ENCODE measurements at places on chromosomes 7 and 10.

DNA sequence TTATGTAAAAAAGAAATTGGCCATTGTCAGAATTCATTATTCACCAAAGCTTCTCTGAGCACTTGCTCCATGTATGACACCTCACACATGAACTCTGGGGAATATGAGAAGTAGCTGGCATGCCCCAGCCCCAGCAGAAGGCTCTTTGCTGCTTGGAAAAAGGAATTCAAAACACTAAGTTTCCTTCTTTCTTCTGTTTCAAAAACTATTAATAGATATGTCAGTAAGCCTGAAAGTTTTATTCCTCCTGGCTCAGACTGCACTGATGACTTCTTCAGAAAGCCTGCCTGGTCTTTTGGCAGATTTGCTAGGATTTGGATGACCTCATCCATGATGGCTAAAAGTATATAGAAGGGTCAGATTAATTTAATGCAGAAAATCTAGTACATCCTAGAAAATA, 511.0 kb downstream of the GFRA1 start:
- no peak overlapping the region for H3K4me3 ChIP-seq
- H3K4me1 ChIP-seq, result no peaks in the 10 kb centered on the region
- no peaks in the 10 kb centered on the region for H3K27me3 ChIP-seq

DNA sequence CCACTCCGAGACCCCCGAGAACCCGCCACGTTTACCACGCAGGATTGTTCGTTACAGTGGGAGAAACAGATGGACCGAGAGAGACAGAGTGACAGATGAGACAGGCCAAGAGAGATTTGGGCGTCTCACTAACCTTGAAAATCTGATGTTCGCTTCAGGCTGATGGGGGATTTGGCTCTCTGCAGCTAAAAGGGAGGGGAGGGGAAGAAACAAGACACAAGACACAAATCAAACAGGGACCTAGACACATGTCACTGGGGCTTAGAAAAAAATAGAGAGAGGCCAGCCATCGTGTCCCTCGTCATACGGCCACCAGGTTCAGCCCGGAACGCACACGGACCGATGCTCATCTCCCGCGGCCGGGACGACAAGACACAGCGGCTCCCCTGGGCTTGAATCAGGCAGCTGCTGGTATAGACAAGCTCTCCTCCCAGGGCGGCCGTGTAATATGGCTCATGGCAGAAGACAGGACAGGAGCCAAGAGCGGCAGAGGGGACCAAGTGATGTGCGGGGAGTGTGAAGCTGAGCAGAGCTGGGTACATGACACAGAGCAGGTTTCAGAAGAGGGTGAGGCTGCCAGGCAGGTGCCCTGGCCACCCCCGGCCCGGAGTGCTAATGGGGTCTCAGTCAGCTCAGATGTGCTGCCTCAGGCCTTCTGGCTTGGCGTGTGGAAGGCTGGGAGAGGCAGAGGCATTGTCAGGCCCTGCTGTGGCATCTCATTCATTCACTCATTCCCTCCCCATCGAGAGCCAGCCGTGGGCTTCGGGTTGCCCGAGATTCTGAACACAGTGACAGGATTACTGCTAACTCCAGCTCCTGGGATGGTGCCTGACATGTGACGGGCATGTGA, 88.5 kb upstream of the GNA12 start:
- H3K36me3 ChIP-seq, result no peaks in the 10 kb centered on the region
- no peaks in the 10 kb centered on the region for H3K27me3 ChIP-seq
- H3K4me3 ChIP-seq, result no peak overlapping the region
- H3K4me1 ChIP-seq, result no peaks in the 10 kb centered on the region
- no peak for DNase-seq

- no peaks in the 10 kb centered on the region for H3K27me3 ChIP-seq
- H3K27ac ChIP-seq, result peak overlapping the region; percentile 94
- H3K4me1 ChIP-seq, result peaks cover 6% of the 10 kb centered on the region
- DNase-seq, result no peak
- H3K4me3 ChIP-seq, result peak overlapping the region; percentile 84
These were observed 871 bp downstream of the POP7 start for GRCh38 chr7:100706672-100707311.

- no peak overlapping the region for H3K27ac ChIP-seq
- DNase-seq, result no peak
- H3K36me3 ChIP-seq, result no peaks in the 10 kb centered on the region
- H3K27me3 ChIP-seq, result no peaks in the 10 kb centered on the region
These were observed 19.4 kb upstream of the EZH2 start for GRCh38 chr7:148903504-148903903.

DNA sequence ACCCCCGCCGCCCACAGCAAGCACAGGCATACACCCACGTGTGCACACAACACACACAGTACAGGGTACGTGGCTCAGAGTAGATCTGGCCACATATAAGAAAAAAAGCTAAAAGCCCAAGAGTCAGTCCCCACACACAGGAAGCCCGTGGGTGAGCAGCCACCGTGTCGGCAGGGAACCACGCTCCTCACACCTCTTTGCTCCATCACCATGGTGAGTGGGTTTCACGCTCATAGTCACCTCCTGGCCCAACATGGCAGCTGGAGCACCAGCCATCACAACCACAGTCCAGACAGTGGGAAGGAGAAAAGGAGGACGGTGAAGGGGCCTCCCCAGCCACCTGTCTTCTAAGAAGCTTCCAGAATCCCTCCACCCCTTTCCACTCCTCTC, 76.0 kb upstream of the PDGFA start:
- no peak overlapping the region for H3K4me3 ChIP-seq
- H3K27ac ChIP-seq, result no peak overlapping the region
- no peak for DNase-seq
- no peaks in the 10 kb centered on the region for H3K4me1 ChIP-seq
- H3K36me3 ChIP-seq, result no peaks in the 10 kb centered on the region

GRCh38 chr10:100930368-100930767, 17.6 kb downstream of the SLF2 start:
- H3K27me3 ChIP-seq, result no peaks in the 10 kb centered on the region
- H3K27ac ChIP-seq, result no peak overlapping the region
- no peak for DNase-seq
- H3K36me3 ChIP-seq, result peaks cover 10% of the 10 kb centered on the region

DNA sequence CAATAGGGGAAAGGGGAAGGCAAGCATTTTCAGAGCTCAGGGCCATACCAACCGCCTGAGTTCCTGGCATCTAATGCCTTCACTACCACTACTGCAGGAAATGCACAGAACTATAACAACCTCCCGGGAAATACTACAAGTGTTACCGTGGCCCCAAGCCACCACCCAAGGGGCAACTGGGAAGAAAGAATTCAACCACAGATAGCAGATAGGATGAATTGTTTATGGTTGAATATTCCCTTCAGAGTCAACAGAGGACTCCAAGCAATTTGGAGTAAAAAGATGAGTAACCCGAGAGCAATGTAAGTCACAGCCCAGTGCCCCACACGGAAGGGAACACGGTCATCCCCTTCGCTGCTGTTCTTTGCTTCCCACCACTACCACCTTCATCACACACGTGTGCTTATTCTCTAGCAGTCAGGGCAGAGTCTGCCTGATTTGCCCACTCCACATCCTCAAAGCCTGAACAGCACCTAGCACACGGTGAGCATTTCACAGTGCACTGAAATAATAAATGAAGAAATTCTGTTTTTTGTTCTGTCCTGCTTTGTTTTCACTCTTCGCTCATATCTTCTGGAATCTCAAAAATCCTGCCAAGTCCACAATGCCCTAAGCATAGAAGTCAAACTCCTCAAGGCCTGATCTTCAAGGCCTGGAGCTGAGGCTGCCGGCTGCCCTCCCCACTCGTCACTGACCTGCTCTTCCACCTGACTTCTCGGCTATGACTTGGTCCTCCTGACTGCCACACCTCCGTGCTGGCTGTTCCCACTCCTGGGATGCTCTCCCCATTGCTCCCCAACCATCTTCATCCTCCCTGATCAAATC, 221.1 kb downstream of the KCNMA1 start:
- no peaks in the 10 kb centered on the region for H3K4me1 ChIP-seq
- no peaks in the 10 kb centered on the region for H3K27me3 ChIP-seq
- H3K36me3 ChIP-seq, result no peaks in the 10 kb centered on the region
- H3K4me3 ChIP-seq, result no peak overlapping the region
- no peak overlapping the region for H3K27ac ChIP-seq
